ENCODE measurements at places on chromosomes 2 and 18.
A peak's percentile ranks its signal among the peaks of the same experiment; 100 is the strongest.

DNA sequence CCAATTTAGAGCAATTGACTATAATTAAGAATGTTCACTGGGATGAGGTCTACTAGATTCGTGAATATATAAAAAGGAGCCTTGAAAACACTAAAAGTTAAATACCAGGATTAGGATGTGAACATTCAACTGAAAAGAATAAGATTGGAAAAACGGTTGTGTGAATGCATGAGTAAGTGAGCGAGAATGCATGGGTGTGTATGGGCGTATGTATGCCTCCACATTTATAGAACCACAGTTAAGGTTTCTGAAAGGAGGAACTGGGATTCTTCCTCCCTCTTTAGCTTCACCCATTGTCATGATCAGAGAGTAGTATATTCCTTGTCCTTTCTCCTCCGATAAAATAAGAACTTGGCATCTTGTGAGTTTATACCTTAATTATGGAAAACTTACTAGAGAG lies 151.1 kb upstream of the UBE2E3 start:
- no peak for DNase-seq

DNA sequence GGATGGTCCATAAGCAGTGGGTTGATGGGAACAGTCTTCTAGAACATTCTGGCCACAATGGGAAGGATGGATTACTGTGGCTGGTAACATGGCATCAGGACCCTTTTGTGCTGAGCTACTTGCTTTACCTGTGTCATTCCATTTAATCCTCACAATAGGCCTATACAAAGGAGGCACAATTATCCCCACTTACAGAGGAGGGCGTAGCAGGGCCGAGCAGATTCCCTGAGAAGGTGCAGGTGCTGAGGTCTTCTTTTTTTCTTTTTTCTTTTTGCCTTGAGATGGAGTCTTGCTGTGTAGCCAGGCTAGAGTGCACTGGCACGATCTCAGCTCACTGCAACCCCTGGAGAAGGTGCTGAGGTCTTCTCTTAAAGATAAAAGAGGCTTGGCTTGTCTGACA lies 6.7 kb upstream of the LRRC30 start:
- no peak for DNase-seq

DNA sequence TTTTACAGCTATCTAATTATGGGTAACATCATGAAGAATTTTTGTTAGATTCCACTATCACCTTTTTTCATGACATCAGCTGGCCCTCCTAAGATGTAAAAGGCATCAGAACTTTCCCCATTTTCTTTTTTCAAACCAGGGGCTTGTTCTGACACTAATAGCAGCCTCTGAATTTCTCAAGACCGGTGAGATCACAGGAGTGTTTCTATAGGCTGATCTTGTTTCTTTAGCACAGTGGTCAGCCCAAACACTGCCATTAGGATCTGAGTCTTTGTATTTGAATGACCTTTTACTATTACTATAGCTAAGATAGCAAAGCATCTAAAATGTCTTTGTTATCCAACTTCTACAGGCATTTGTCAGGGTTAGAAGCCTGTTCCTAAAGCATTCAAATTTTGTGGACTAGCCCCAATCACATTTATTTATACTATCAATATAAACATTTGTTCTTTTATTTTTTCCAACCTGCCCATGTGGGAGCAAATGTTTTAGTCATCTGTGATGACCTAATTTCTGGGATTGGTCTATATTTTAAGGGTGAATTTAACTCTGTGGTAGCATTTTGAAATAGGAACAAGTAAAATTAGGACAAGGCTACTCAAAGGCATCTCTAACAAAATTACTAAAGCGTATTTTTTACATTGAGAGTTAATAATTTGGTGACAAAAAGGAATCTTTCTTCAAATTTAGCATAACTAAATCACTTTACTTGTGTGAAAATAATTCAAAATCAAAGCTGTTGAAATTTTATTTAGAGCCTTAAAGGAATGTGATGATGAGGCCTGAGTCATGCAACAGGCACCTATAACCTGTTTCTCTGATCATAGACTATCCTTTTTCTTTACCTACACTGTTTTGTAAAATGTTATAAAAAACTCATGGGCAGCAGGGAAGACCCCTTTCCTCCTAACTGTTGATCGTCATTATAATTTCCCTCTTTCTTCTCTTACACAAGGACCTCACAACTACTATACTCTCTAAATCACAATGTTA lies 39.3 kb downstream of the ZAP70 start:
- DNase-seq = no peak

DNA sequence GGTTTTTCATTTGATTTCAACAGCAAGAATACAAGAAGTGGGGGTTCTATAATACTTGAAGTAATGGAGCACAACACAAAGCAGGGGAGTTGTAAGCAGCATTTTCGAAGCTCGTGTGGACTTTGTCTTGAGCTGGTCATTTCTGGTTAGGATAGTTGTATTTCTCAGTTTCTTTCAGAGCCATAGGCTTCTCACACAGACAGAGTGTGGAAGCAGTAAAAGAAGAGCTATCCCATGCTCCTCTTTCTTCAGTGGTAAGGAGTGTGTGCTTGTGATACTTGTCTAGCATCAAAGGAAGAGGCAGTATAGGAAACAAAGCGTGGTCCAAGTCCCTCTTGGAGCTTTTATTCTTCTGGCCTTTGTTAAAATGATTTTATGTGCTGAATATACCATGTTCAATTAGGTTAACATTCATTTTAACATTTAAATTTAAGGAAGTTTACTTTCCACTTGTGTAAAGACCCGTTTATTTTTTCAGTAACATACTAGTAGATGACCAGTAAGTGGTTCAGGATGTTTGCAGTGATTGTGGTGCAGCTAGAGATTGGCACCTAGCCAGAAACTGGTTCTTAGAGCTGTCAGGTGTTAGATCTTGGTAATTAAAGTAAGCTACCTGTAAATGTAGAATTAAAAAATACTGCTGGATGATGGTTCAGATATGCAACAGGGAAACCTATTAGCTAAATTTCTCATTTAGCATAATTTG lies 14.6 kb downstream of the CCNYL1 start:
- no peak for DNase-seq

DNA sequence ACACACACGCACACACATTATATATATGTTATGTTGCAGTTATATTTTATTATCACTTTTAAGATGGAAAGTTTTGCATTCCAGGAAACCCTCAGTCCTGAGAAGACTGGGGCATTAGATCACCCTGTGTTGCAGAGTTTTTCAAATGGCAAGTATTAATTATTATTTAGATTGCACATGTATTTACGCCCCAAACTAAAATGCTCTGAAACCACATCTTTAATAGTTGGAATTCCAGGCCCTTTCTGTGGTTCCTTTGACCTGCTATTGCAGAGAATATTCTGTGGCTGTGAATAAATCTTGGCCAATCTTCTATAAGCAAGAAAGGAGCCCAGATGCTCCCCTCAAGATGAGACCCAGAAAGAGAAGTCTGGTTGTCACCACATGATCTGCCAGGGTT lies 427.0 kb upstream of the TNP1 start:
- peak; percentile 96 for DNase-seq

DNA sequence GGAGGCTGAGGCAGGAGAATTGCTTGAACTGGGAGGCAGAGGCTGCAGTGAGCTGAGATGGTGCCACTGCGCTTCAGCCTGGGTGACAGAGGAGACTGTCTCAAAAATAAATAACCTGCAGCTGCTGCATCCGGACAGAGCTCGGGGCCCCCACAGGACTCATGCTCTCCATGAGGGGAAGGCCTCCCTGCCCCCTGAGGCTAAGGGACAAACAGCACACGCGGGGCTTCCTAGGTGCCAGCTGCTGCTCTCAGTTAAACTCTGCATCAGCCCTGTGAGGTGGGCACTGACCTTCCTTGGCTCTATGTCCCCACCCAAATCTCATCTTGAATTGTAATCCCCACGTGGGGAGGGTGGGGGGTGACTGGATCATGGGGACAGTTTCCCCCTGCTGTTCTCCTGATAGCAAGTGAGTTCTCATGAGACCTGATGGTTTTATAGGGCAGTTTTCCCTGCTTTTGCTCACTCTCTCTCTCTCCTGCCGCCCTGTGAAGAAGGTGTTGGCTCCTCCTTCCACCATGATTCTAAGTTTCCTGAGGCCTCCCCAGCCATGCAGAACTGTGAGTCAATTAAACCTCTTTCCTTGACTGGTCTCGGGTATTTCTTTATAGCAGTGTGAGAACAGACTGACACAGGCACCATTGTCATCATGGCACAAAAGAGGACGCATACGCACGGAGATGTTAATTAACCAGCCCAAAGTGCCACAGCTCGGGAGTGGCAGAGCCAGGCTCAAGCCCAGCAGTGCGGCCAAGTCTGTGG lies 49.9 kb upstream of the TAF1B start:
- DNase-seq = no peak

DNA sequence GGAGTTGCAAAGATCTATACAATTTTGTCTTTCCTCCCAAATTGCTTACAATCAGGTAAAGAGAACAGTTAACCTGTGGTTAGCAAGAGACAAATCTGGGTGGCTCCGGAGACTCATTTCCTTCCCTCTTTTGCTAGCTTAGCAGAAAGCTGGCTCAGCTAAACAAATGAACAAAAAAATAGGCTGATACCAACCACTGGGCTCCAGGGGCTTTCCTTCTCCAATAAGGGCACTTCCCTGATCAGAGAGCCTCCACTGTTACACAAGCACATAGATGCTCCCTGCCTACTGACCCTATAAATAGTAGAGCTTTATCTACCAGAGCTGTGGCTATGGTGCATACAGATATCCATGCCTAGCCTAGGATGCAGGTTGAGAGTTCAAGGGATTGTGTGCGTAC lies 90.1 kb upstream of the ARL5A start:
- no peak for DNase-seq

DNA sequence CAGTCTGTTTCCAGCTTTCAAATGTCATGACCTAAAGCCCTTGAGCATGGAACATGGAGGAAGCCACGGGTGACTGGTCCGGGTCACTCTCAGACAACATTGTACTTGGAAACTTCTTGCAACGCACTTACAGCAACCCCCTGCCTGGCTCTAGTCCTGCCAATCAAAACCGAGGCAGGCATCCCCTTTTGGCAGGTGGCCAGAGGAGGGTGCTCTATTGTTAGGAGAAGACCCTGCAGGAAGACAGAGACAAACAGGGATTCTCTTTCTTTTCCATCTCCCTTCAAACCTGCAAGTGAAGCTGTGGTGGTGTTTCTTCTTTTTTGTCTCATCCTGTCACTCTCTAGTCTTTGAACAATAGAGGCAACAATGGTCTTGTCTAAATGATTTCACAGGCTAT lies 667.2 kb downstream of the ZEB2 start:
- no peak for DNase-seq

DNA sequence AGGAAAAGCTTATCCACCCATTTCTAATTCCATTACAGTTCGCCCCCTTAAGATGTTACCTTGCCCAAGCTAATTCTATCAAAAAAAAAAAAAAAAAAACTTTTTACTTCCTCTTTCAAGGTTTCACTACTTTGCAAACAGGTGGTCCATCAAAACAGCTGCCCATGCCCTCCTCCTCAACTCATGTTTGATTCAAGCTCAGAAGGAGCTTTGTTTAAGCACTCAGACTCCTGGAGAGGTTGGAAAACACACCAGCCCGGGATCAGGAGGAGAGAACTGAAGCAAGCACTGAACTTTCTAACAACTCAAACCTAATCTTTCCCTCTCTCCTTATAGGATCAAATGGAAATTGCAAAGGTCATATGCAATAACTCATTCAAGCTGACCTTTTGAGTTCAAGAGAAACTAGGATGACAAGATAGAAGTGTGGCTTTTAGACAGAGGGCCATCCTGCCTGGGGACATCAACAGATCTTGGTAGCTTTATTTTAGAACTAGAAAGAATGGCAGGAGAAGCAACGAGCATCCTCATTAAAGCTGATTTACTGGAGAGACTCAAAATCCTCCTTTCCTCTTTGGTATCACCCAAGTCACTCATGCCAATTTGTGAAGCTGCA lies 28.3 kb upstream of the FZD7 start:
- no peak for DNase-seq

GRCh38 chr18:47254341-47254939 lies 3.0 kb upstream of the SKOR2 start:
- no peak for DNase-seq

GRCh38 chr18:9688036-9688741 lies 19.9 kb upstream of the RAB31 start:
- DNase-seq = no peak

DNA sequence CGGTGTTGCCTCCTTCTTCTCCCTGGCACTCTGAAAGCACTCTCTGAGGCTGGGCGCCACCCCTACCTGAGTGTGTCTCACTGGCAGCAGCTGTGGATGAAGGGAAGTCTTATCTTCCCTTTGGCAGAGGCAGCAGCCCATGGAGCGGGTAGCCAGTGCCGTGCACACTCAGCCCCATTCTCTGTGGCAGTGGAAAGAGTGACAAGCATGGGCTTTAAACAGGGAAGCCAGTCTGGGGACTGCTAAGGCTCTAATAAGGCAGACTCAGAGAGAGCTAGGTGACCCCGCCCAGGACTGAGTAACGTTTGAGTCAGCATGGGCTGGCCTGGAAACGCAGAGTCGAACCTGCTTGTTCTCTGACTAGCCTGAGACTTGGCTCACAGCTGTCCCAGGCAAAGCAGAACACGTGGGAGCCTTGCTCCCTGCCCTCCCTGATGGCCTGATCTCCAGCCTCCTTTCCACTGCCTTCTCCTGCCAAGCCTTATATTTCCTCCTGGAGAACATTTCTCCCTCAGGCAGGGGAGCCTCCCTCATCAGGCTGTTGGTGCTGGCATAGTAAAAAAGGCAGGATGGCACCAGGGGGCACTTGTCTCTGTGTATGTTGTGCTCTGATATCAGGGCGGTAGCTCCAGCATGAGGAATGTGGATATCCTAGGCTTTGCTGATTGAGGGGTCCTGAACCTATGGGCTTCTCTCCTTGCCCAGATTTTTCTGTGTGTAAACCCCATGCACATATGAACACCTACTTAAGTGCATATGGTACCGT lies 93.9 kb upstream of the LGALSL start:
- DNase-seq = peak; percentile 61

- DNase-seq = no peak
These were observed 68.2 kb downstream of the TBC1D8 start for GRCh38 chr2:101082998-101083397.

DNA sequence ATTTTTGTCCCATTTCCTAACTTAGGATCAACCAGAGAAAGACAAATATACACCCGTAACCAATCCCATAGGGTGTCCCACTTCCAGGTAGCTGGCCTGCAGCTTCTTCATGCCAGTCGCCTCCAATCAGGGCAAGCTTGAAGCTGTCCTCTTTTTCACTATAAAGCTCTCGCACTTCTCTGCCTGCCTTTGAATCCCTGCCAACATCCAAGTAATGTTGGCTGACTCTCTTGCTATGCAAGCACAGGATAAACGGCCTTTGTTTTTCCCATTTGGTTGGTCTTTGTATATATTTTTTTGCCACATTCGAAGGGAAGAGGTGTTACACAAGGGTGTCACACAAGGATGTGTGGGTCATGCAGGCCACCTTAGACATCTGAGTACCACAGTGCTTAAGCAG lies 388.8 kb downstream of the CBLN2 start:
- no peak for DNase-seq

DNA sequence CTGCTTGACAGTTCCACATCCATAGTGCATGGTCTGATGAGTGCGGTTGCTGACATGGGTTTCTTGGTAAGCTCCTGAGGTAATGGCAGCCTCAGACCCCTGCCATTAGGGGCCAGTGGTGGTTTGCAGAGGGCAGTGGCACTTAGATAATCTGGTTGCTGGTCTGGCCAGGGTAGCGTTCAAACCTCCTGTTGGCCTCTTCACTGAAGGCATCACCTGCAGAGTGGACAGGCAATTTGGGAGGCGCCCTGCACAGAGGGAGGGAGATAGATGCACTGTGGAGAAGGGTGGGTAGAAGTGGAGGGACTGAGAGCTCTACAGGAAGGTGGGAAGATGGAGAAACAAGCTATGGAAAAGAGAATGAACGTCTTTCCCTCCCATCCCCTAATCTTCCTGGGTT lies 3.7 kb downstream of the HTRA2 start:
- DNase-seq = no peak

- no peak for DNase-seq
These were observed 80.2 kb upstream of the PHLPP1 start for GRCh38 chr18:62634979-62635630.

Measured in fibroblast of skin of left quadriceps (primary cell).